ENCODE measurements at places on chromosomes 2 and 18.

- peak overlapping the region; percentile 100 for H3K27ac ChIP-seq
- H3K4me3 ChIP-seq, result peak overlapping the region; percentile 94
- H3K36me3 ChIP-seq, result peaks cover 16% of the 10 kb centered on the region
- no peaks in the 10 kb centered on the region for H3K27me3 ChIP-seq
- peaks cover 98% of the 10 kb centered on the region for H3K4me1 ChIP-seq
These were observed 11.3 kb downstream of the SMAD7 start for GRCh38 chr18:48939205-48940097.

- H3K27ac ChIP-seq, result no peak overlapping the region
- H3K4me1 ChIP-seq, result peaks cover 3% of the 10 kb centered on the region
These were observed 31.4 kb upstream of the MBP start for GRCh38 chr18:77164026-77164425.

DNA sequence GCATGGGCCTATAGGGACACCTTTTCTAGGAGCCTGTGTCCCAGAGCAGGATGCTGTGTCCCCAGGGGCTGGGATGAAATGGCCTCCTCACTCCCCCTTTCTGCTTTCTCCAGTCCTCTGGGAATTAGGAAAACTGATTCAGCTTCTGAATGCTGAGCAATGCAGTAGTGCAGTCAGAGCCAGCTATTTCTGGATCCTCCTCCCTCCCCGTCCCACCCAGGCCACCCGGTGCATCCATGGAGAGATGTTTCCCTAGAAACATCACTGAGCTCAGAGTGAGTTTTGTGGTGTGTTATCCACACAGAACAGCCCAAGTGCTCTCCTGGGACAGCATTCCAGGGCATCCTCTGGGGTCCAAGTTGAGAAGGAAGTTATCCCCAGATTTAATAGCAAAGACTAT lies 125.5 kb downstream of the LOXHD1 start:
- H3K4me3 ChIP-seq, result no peak overlapping the region
- no peak for DNase-seq
- peaks cover 5% of the 10 kb centered on the region for H3K4me1 ChIP-seq
- no peaks in the 10 kb centered on the region for H3K36me3 ChIP-seq
- H3K27ac ChIP-seq, result no peak overlapping the region

- H3K27me3 ChIP-seq, result peaks cover 2% of the 10 kb centered on the region
- H3K4me3 ChIP-seq, result no peak overlapping the region
- no peak overlapping the region for H3K27ac ChIP-seq
- DNase-seq, result no peak
These were observed 16.2 kb downstream of the IL18RAP start for GRCh38 chr2:102439065-102439695.

DNA sequence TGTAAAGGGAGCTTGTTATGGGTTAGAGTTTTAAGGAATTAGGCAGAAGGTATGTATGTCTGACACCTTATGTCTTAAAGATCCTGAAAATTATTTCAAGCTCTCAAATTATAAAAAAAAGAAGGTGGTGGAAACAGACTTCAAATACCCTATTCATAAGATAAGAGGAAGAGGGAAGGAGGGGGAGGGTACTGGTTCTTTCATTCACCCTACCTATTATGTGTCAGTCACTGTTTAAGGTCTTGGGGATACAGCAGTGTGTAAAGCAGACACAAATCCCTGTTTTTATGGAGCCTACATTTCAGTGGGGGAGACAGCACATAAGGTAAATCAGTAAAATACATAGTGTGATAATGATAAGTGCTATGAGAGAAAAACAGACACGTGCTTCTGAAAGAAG lies 184.4 kb downstream of the FHOD3 start:
- DNase-seq, result no peak
- H3K36me3 ChIP-seq, result no peaks in the 10 kb centered on the region
- no peak overlapping the region for H3K4me3 ChIP-seq
- peak overlapping the region; percentile 40 for H3K27ac ChIP-seq

- H3K4me1 ChIP-seq, result no peaks in the 10 kb centered on the region
- no peak overlapping the region for H3K27ac ChIP-seq
- H3K36me3 ChIP-seq, result no peaks in the 10 kb centered on the region
- H3K27me3 ChIP-seq, result peaks cover 62% of the 10 kb centered on the region
- no peak overlapping the region for H3K4me3 ChIP-seq
These were observed 249.6 kb downstream of the DCDC2C start for GRCh38 chr2:3952866-3953516.
